ENCODE measurements at places on chromosomes 13 and 19.

DNA sequence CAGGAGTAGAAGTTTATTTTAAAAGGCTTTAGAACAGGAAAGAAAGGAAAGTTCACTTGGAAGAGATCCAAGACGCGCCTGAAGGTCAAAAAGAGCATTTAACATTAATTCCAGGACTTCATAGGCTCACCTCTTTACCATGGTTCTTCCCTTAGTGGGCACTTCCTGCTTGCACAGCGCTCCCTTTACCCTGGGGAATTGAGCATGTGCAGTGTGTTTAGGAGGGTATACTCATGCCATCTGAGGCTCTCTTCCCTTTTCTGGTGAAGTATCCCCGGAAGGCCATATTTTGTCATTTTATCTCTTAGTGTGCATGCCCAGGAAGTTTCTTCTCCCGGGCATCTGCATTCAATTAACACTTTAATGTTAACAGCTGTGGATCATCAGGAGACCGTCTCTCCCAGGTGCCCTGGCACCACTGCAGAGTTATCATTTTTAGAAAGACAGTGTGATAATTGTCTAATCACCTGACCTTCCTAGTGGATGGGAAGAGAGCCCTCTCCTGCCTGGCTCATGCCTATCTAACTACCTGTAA, 66.1 kb upstream of the ABCC4 start:
- DNase-seq: no peak

DNA sequence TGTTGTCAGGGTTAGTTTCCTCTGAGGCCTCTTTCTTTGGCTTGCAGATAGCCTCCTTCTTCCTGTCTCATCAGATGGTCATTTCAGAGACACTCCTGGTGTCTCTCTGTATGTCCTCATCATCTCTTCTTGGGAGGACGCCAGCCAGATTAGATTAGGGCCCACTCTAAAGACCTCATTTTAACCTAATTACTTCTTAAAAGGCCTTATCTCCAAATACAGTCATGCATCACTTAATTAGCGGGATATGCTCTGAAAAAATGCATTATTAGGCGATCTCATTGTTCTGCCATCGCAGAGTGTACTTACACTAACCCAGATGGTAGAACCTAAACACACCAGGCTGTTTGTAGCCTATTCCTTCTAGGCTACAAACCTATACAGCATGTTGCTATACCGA, 89.0 kb downstream of the CDK8 start:
- DNase-seq: no peak

DNA sequence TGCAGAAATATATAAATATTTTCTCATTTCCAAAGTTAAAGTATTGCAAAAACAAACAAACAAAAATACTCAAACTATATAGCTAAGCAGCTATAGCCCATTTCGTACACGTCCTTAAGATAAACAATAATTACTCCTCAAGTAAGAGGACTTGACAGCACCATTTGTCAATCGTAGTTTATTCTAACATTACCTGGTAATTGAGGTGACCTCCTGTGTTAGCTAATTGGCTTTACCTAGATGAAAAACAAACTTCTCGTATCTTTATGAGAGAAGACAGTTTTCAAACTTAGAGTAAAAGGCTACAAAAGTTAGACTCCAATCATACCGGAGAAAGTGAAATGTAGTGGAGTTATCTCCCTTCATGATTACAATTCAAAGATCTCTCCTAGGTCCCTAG, 1876.1 kb upstream of the PCDH20 start:
- no peak for DNase-seq

GRCh38 chr13:101998129-101998528, 403.7 kb downstream of the FGF14 start:
- no peak for DNase-seq

DNA sequence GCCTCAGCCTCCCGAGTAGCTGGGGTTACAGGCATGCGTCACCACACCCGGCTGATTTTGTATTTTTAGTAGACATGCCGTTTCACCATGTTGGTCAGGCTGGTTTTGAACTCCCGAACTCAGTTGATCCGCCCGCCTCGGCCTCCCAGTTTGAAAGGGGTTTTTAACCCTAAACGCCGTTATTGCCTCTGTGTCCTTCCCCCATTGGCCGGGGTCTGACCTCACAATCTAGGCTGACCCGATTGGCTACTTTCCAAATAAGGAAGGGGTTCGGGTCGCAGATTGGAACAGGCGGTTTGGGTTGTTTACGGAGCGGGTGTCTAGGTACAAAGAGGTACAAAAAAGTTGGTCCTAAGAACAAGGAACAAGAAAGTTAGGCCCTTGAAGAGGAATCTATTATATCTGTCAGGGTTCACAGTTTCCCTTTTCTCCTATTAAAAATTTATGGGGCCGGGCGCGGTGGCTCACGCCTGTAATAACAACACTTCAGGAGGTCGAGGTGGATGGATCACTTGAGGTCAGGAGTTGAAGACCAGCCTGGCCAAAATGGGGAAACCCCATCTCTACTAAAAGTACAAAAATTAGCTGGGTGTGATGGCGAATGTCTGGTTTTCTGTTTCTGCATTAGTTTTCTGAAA, 1.0 kb downstream of the ZNF253 start:
- peak; percentile 52 for DNase-seq

DNA sequence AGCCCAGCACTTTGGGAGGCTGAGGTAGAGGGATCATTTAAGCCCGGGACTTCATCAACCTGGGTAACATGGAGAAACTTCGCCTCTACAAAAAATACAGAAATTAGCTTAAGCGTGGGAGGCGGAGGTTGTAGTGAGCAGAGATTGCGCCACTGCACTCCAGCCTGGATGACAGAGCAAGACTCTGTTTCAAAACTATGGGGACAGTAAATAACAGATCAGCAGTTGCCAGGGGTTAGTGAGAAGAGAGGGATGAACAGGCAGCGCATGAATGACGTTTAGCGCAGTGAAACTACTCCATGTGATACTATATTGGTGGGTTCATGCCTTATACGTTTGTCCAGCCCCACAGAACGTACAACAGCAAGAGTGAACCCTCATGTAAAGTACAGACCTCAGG, 7.1 kb upstream of the ICAM3 start:
- no peak for DNase-seq
